ENCODE measurements at places on chromosomes 7 and 10.

DNA sequence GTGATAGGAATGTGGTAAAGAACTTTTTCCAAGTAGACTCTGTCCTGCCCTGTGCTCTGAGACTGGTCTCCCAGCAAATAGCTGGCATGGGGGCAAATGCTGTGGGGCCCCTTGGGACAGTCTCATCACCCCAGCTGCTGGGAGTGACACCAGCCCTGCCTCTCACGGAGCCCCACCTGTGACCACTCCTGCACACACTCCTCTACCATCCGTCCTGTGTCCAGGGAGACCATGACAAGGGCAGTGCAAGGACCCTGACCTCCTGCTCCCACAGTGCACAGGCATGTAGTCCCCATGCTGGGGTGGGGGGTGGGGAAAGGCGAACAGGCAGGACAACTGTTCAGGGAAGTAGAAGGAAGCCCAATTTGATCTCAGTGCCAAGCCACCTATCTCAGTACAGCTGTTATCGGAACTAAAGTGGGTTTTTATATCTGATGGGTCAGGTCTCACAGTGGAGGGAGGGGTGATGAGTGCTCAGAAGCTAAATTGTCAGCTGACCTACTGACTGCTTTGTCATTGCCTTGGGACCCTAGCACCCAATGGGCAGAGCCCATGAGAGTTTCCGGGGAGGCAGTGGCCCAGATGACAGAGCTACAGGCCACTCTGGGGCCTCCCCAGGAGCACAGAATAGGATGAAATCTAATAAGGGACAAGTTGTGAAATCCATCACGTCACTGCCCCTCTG, 24.5 kb downstream of the VSTM4 start:
- peak; percentile 14 for DNase-seq

DNA sequence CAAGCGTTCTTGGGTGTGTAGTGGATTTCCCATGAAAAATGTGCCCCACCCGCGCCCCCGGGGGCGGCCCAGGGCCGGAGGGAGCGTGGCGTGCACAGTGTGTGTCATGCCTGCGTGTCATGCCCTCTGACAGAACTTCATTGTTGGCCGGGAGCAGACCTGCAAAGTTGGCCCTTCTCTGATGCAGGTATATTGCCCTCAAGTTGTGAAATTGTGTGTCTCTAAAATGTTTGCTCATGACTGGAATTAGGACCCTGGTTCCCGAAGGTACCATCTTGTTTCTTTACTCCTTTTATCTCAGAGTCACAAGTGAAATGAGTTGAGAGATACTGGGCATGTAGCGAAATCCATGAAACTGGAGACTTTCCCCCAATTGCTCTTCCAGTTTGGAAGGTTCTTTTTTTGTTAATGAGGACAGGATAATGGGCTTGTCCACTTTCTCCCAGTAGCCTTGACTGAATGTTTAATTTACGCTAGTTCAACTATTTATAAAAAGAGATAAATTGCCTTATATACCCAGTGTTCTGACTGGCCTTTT, 26.2 kb downstream of the ADK start:
- no peak for DNase-seq

- no peak for DNase-seq
These were observed 48.1 kb downstream of the OSBPL3 start for GRCh38 chr7:24931844-24932243.

- DNase-seq: no peak
These were observed 82.2 kb upstream of the GPR22 start for GRCh38 chr7:107387573-107388219.

- DNase-seq: no peak
These were observed 148.7 kb downstream of the WDR11 start for GRCh38 chr10:120999868-121000267.

DNA sequence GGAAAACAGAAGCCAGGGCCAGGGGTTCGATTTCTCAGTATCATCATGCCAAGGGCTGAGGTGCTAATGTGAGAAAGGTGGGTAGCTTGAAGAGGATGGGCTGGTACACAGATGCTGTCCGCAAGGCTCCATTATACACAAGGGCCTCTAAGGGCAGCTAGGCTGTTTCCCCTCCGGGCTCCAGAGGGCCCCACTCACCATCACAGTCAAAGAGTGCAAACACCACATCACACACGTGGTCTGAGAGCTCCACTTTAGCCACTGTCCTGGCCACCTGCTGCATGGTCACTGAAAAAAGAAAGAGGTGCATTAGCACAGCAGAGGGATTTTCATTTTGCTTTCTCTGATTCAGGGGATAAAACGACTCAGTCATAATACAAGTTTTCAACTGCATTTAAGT, 20.9 kb upstream of the DNAJB12 start:
- peak; percentile 29 for DNase-seq

DNA sequence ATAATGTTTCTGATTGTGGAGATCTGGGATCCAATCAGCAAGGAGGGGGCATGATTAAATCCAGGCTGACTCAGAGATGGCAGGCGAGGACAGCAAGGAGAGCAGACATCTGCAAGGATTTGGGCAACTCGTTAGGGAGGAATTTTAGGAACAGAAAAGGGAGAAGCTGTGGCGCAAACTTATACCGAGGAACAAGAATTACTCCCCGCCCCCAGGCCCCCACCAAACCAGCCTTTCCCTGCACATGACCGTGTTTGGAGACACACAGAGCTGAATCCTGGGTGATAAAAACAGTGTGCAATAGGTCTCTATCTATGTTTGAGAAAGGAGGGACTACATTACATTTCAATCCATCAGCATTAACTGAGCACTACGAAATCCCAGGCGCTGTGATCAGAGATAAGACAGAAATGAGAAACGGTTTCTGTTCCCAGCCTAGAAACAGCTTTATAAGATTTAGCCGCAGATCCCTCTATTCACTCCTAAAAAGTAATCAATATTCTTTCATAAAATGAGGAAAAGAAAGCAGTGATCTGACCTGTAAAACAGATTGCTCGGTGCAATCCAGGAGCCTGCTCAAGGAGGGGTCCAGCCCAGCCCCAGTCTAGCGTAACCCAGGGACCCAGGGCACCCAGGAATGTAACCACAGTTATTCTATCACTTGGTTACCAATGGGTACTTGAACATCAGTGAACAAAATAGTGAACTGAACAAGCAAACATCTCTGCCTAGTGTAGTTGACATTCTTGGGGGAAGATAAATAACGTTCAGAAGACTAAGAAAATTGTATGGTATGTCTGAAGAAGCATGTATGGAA, 37.2 kb upstream of the RAPGEF5 start:
- no peak for DNase-seq

DNA sequence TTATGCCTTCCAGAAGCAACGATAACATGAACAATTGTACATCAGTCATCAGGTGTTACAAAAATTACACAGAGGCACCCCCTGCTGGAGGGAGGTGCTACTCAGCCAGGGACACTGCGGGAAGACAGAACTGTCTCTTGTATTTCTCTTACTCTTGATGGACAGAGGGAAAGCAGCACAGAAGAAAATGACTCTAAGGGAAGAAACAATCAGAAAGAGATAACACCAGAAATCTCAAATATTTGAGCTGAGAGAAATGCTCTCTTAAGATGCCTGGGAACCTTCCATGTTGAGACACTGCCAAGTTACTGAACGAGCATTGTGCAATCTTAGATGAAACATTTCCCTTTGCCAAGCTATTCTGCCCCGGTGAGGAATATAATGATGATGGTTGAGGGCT, 227.6 kb upstream of the NPSR1 start:
- DNase-seq: no peak

GRCh38 chr10:120555436-120555835, 98.4 kb downstream of the PLPP4 start:
- no peak for DNase-seq

DNA sequence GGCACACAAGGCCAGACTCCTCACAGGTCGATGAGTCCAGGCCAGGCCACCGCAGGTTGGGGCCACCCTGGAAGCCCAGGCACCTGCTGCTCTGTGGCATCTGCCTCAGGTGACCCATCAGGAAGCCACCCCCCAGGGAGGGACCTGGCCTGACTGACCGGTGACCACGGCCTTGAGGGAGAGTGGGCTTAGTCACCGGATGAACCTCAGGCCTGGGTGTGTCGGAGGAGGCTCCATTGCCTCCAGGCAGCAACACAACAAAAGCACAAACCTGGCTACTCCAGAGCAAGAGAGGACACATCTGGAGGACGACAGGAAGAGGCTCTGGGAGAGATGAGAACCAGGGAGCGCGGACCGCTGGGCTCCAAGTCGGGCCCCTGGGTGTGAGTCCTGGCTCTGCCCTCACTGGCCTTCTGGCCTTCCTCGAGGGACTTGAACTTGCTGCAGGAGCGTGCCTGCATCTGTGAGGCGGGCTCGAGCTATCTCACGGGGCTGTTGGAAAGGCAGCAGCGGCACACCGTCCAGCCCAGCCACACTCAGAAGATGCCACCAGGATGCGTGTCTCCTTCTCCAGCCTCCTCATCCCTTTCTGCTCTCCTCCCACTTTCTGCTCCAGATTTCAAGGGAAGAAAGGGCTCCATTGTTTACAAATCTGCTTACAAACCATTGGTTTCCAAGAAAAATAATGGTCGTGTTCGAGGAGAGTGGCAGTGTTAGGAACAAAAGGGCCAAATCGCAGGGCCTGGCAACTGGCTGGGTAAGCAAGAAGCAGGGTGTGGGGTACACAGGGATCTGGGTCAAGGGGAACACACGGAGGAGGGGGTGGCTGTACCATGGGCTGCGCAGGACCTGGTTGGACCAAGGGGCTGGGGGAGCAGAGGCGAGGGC, 152.9 kb downstream of the ADAM12 start:
- no peak for DNase-seq

DNA sequence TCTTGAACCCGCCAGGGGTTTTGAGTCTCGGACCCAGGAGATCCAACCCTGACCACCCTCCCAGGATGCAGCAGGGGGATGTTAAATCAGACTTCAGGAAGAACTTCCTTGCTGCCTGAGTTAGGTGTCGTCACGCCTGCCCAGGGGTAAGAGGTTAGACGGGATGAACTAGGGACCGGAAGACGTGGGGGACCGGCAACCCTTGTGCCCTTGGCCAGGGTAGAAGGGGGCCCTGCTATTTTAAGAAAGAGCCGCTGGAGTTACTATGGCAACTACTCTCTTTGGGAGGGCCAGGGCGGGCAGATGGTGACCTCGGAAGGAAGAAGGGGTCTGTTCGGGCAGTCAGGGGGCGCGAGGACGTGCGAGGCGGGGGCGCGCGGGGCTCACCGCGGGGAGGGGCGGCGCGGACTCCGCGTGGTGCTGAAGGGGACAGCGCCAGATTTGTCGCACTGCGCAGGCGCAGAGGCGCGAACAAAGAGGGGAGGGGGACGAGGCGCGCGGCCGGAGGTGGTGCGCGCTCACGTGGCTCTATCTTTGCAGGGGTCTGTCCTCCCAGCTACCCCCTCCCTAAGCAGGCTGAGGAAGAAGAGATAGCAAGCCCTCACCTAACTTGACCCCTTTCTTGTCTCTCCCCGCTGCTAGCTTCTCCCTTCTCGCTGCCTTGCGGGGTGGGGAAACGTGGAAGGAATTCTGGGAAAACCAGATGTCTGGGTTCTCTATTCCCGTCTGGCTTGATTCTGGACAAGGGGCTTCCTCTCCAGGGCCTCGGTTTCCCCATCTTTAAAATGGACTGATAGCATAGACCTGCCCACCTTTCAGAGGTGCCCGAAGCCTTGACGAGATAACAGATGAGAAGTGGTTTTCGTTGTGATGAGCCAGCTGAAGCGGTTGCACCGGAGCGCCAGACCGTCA, 940 bp upstream of the PSD start:
- DNase-seq: peak; percentile 28
